ENCODE measurements at places on chromosomes 7 and 10.

DNA sequence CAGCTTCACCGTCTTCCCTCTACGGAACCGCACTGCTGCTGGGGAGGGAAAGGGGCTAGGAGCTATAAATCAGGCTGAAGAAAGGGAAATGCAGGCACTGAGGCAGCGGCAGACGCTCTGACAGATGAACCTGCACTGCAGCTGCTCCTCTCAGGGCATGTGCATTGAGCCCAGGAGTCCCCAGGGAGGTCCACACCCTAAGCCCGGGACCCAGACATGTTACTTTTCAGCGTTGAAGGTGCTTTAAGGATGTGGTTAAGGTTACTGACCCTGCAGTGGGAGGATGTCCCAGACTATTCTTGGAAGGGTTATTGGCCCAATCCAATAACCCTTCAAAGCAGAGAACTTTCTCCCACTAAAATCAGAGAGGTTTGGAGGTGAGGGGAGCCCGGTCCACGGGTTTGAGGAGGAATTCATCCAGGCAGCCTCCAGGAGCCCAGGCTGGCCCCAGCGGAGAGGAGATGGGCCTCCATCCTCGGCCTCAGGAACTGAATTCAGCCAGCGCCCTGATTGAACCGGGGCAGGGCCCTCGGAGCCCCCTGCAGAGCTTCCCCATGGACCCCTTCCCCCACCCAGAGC, 75.4 kb downstream of the ADARB2 start:
- no peak for DNase-seq

DNA sequence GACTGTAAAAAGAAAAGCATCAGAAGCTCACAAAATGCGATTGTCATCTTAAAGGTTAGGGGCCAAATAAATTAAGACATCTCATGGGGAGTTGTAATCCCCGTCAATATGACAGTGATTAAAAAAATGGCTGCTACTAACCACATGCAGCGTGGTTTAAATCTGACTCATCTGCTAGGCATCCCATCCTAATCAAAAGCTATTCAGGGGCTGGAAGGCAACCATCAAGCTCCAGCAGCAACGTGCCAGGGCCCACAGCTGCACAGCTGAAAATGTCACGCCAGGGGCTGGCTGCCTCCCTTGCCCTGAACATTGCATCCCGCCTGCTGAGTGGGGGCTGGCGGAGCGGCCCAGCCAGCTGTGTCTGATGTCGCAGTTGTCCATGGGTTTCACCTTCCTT, 66.3 kb upstream of the FRMD4A start:
- DNase-seq: no peak

DNA sequence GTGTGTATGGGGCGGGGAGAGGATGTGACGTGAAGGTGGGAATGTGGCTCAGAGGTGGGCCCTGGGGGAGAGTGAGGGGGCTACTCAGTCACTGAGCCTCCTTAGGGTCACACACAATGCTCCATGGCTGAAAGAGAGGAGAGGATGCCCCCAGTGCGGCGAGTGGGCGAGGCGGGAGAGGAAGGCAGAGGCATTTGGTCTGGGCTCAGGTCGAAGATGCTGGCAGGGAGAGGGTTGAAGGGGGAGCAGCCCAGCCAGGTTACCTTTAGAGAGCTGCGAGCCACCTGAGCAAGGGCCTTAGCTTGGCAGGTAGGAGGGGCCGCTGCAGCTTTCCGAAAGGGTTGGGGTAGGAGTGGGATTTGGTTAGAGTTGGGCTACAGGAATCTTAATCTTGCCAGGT, 4.7 kb upstream of the LOXL4 start:
- no peak for DNase-seq

DNA sequence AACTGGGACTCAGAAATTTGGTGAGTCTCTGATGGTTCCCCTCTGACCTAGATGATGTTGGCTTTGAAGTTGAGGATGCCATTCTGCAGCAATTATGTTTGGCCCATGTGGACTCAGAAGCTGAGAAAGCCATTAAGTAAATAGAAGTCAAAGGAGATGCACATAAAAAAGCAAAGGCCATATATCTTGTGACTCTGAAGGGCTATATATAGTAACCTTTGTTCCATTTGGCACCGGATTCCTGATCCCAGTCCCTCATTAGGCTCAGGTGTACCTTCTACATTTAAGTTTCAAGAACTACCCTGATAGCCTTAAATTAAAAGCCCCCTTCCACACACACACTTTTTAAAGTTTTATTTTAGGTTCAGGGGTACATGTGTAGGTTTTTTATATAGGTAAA, 50.0 kb upstream of the PDK4 start:
- no peak for DNase-seq

GRCh38 chr7:69906283-69906995, 308.2 kb downstream of the AUTS2 start:
- no peak for DNase-seq

DNA sequence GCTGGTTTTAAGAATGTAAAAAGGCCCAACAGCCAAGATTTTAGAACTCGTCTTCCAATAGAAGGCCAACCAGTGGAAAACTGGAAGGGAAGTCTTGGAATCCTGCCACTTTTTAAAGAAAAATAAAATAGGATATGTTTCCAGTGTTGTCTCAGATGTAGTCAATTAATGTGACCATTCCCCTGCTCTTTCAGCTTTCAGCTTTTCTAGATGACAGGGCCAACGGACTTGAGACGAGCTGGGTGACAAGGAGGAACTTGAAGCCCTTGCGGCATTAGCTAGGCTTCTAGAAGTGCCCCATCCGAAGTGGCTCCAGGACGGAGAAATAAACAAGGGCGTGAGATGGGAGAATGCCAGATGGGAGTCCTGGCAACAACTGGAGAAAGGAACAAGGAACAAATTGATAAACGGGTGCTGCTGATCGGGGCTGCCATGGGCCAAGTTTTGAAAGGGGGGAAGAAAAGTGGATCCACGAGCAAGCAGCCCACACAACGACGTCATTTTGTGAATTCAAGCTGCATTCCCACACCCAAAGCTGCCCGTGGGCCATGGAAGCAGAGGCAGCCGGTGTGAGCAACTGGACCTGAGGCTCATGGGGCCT, 42.3 kb downstream of the CTBP2 start:
- DNase-seq: no peak

DNA sequence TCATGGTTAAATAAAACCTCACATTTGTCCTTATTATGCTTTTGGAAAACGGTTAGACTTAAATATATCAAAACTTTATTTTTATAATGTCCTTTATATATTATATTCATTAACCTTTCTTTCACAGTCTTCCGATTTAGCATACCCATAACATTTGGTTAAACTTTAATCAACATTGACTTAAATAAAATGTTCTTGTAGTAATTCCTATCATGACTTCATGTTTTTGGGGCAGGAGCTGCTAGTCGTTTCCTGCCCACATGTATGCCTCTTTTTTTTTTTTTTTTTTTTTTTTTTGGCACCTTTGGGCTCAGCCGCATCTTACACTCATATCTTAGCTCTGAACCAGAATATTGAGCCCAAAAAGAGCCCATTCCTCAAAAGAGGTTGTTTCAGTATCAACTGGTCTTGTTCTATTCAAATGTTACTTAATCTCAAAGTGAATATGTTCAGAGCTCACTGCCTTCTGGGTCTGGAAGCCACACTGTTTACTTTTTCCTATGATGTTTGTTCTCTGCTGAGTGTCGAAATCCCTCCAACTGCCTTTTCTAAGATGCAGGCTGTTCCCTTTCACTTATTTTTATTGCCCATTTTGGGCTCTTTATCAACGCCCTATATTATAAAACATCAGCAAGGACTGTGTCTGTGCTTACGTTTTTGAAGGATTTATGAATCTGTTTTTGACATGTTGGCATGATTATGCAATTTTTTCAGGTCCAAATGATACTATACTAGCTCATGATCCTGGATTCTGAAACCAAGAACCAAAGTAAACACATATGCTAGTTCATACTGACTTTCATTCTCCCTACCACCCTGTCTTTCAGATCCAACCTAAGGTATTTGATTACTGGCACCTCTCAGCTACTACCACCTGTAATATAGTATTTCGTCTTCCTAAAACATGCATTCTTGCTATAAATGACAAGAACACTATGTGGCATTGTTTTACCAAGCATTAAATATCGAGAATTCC, 914.4 kb downstream of the PCDH15 start:
- no peak for DNase-seq

DNA sequence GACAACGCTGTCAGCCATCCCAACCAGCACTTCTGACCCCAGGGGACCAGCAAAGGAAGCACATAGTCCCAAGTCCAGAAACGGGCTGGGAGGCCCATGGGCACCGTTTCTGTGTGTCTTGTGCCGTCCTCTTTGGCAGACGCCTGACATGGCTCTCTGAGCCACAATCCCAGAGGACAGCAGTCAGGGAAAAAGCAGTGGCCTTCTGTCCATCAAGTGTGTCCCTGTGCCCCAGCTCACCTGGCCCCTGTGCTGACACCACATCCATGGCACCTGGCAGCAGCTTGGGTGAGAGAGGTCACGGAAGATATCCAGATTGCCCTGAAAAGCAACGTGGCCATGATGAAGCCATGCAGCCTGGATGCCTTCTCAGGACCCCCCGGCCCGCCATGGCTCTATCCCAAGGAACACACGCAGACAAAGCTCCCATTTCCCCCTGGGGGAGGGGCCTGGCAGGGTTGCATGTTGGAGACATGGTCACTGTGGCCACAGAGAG, 38.1 kb upstream of the ANTXRL start:
- DNase-seq: no peak

DNA sequence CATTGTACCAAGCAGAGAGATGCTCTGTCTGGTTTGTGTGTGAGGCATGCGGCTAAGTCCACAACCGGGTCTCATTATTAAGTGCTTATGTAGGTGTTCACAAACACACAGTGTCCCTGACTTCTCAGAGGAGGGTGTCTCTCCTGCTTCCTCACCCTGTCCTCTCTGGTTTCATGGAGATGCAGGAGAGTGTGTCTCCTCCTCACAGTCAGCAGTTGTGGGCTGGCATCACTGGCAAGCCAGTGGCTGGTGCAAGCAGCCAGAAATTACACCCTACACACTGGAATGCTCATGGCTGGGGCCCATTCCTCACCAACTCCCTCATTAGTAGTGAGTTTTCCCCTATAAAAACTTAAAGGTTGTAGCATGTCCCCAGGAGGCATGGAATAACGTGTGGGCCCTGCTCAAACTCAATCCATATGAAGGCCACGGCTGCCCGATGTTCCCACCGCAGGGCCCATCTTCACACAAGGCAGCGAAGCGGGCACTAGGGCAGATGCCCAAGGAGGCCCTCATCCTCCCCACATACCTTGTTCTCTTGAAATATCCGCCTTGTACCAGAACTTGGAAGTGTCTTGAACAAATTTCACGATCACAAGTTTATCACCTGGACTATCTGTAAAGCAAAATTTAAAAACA, 280.1 kb downstream of the TNS3 start:
- DNase-seq: no peak

- DNase-seq: no peak
Observed at GRCh38 chr7:36280840-36281812, 108.5 kb upstream of the ANLN start.

DNA sequence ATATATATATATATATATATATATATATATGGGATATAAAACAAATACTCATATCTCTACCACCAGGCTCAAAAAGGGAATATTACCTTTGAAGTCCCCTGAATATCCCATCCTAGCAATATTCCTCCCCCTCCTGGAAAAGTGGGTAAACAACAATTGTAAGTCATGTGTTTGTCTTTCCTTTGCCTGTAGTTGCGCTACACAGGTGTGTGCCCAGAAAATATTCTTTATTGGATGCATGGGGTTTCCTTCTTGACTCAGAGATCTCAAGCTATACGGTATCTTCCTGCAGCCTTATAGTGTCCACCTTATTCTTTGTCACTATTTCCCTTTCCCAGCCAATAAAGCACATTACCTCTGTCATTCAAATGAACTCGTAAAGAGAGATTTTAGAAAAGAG, 54.2 kb downstream of the MET start:
- DNase-seq: no peak

GRCh38 chr10:114458955-114459354, 54.7 kb upstream of the AFAP1L2 start:
- DNase-seq: peak; percentile 63

DNA sequence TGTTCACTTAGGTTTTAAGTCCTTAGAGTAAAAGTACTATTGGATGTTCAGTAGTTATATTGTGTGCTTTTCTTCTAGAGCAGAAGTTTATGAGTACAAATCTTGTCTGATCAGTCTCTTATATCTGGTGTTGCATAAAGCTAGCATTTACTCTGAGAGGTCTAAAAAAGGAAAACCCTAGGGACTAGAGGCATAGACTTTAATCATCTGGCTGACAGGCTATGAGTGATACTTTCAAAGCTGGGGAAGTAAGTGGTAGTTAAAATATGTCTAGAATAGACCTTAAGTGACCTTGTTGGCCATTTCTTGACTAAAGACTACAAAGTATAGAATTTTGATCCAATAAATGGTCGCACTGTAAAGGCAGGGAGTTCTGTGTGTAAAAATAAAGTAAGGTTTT, 32.9 kb upstream of the PHYHIPL start:
- DNase-seq: no peak

- DNase-seq: no peak
Observed at GRCh38 chr7:112232212-112232978, 25.9 kb downstream of the ZNF277 start.

DNA sequence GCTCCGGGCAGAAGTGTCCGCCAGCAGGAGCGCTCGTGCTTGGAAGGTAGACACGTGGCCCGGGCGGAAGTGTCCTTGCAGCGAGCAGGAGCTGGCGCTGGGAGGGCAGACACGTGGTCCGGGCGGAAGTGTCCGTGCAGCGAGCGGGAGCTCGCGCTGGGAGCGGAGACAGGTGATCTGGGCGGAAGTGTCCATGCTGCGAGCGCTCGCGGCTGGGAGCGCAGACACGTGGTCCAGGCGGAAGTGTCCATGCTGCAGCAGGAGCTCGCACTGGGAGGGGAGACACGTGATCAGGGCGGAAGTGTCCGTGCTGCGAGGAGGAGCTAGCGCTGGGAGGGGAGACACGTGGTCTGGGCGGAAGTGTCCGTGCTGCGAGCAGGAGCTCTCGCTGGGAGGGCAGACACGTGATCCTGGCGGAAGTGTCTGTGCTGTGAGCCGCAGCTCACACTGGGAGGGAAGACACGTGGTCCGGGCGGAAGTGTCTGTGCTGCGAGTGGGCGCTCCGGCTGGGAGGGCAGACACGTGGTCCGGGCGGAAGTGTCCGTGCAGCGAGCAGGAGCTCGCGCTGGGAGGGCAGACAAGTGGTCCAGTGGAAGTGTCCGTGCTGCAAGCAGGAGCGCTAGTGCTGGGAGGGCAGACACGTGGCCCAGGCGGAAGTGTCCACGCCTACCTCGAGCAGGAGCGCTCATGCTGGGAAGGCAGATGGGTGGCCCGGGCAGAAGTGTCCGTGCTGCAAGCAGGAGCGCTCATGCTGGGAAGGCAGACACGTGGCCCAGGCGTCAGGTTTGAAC, 41.1 kb upstream of the PRKAR1B start:
- DNase-seq: no peak
